Ecto neural progenitor cell (in vitro differentiated cells): ENCODE measurements at places on chromosomes 7 and 10.

GRCh38 chr10:110011681-110012080, 3.9 kb downstream of the ADD3 start:
- no peak for DNase-seq

DNA sequence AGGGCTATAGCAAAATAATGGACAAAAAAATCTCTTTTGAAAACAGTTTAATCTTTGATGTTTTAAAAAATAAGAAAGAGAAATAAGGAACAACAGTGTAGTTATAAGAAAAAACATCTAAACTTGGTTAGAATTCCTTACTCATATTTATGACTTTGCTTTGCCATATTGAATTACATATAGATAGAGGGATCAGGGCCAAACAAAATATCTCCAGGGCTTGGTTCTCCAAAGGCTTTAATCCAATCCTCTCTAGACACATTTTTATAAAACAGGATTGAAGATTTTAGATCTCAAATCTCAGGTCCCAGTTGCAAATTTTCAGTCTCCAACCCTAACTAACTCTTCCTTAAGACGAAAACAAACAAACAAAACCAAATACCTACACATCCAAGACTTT, 72.6 kb upstream of the RHOBTB1 start:
- DNase-seq = no peak

- DNase-seq = peak; percentile 21
These were observed 53.7 kb upstream of the DOCK1 start for GRCh38 chr10:126851414-126852108.

GRCh38 chr7:28075674-28076358, 104.8 kb downstream of the JAZF1 start:
- no peak for DNase-seq

DNA sequence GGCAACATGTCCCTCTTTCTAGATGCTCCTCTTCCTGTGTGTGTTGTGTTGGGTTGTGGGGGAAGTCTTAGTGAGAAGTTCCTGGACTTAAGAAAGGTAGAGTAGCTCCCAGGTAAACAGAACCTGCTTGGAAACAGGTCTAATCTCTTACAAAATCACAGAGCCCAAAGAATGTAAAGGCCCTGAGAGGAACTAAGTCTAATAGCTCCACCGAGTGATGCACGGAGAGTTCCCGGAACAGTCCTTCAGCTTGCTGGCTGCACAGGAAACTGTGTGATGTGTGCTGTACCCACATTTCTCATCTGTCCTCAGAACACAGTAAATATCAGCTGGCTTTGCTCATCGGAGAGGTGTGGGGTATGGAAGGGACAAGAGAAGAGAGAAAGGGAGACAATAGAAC, 182.6 kb upstream of the LYZL1 start:
- DNase-seq = no peak

DNA sequence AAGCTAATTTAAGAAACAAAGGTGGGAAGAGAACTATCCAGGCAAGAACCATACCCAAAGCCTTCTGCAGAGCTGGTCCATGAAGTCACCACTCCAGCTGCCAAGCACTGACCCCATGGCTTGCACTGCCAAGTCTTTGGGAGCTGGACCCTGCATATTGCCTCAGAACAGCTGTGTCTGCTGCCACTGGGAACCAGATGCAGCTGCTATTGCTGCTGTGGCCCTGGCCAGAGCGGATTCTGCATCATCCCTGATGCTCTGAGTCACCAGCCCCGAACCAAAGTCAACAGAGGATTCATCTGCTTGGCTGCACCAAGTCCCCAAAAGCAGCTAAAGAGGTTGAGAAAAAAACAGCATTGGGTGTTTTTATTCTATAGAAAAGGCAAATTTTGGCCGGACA, 39.2 kb upstream of the GSAP start:
- DNase-seq = no peak

- DNase-seq = no peak
These were observed 72.9 kb downstream of the NPY start for GRCh38 chr7:24356718-24357386.

DNA sequence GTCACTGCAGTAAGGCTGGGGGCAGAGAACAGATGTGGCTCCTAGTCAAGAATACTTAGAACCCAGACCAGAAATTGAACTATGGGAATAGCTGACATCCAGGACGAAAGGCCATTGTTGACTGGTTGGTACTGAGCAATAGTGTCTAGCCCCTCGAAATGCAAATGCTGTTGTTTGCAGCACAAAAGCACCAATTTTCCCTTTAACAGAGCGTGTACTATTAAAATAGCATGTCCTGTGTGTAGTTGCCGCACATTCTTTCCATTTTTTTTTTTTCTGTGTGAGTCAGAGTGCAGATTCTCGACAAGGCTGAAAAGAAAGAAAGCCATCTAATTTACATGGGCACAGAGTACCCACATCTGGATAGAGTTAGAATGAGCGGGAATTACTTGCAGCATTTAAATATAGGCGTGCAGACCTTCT, 302.4 kb downstream of the PTEN start:
- no peak for DNase-seq

DNA sequence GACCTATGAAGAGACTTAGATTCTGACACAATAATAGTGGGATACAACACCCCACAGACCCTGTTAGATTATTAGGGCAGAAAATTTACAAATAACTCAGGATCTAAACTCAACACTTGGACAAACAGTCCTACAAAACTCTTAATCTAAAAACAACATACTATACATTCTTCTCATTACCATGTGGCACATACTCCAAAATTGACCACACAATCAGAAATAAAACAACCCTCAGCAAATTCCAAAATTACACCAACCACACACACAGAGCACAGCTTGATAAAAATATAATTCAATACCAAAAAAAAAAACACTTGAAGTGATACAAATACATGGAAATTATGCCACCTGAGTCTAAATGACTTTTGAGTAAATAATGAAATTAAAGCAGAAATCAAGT, 7.8 kb downstream of the ZNF680 start:
- DNase-seq = no peak

DNA sequence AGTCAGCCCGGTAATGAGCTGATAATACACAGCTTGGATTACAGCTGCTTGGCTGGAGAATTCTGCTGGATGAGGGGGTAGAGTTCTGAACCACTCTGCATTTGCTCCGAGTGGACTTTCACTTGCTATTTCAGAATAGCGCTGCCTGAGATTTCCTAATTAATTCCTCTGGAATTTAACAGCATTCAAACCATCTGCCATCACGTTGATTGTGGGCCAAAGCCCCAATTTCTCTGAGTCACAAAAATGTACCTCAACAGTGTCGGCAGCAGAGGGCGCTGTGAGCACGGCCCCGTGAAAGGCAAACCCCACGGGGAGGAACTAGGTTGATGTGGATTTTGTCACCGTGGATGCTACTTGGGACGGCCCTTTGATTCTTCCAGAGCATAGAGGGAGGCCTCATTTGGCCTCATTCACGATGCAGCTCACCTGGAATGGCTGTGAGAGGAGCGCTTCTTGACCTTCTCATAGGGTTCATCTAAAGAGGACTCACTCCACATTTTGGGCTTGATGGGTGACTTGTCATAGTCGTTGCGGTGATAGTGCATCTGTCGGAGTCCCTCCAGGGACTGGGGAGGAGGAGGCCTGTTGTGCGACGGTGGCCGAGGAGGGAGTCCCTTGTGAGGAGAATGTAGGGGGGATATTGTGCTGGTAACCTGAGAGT, 73.3 kb downstream of the PRPF18 start:
- DNase-seq = peak; percentile 73

- peak; percentile 83 for DNase-seq
These were observed 100.1 kb downstream of the HIP1 start for GRCh38 chr7:75638594-75639070.

- DNase-seq = no peak
These were observed 118.5 kb downstream of the NKX6-2 start for GRCh38 chr10:132667342-132668047.

GRCh38 chr10:127151541-127151940, 44.9 kb downstream of the INSYN2A start:
- DNase-seq = no peak

DNA sequence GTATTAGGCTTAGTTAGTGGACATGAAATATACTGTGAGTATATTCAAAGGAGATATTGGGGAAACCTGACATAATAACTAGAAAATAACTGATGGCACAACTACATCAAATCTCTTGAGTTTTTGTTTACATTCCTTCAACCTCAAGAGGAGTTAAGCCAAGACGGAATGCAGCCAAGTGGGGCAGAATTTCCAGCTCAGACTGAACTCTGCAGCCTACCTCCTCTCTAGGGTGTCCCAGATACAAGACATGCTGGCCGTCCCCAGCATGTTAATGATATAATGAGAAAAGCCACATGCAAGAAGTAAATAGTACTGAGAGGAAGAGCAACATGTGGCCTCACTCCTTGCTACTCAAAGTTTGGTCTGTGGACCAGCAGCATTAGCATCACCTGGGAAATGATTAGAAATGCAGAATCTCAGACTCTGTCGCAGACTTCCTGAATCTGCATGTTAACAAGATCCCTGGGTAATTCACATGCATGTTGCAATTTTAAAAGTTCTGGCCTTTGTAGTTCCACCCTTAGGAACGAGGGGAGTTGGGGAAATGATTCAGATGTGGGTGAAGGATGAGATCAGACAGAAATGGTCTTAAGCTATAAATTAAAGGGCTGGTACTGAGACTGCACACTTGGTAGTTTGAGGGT, 118.4 kb upstream of the CACUL1 start:
- DNase-seq = no peak

- DNase-seq = no peak
These were observed 9.3 kb downstream of the TCF7L2 start for GRCh38 chr10:112959207-112959838.

GRCh38 chr10:71727105-71727737, 7.6 kb upstream of the C10orf105 start:
- no peak for DNase-seq
